ENCODE measurements at places on chromosomes 5 and 9.

- DNase-seq, result no peak
These were observed 80.6 kb downstream of the HINT1 start for GRCh38 chr5:131084436-131084835.

GRCh38 chr5:169301986-169302385 is 1.0 kb upstream of the SLIT3 start:
- DNase-seq, result no peak

DNA sequence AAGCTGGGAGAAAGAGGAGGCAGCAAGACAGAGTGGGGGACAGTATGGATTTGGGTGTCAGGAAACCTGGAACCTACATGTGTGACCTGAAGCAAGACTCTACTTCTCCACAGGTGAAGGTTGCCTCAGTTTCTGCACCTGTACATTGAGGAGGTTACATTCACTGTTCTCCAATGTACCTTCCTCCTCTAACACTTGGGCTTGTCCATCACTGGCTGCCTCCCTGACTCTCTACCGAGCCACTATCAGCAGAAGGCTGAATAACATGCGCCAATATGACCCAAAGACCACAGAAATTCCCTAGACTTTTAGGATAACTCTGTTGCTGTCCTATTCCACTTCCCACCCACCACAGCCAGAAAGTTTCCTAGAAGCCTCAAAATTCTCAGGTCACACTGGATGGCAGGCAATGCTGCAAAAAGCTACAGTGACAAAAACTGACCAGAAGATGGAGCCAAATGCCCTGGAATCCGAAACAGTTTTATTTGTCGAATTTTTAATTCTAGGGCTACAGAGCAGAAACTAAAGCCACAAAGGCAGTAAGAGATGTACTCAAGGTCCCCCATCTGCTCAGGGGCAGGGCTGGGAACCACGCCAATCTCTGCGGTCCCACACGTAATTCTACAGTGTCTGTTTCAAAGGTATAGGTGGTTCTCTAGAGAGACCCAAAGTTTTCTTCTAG is 64.4 kb downstream of the FAM114A2 start:
- DNase-seq, result no peak

DNA sequence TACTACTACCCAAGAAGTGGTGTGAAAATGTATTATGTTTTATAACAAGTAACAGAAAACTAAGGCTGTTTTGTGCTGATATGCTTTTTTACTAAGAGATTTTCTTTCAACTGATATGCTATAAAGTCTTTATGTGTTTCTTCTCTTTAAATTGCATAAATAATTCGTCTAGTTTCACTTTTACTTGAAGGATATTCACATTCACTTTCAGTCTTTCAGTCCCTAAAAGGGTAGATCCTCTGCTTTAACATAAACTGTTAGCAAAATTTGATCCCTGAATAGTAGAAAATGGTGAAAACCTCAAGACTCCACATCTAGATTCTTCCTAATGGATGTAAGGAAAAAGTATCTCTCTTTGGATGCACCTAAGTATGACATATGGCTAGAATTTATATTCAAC is 69.0 kb upstream of the FST start:
- DNase-seq, result no peak

GRCh38 chr9:85536514-85536913 is 205.2 kb downstream of the AGTPBP1 start:
- DNase-seq, result no peak

- DNase-seq, result no peak
These were observed 61.9 kb upstream of the ORM1 start for GRCh38 chr9:114261026-114261425.

- DNase-seq, result no peak
These were observed 3.8 kb upstream of the FBXW11 start for GRCh38 chr5:172010278-172010677.

DNA sequence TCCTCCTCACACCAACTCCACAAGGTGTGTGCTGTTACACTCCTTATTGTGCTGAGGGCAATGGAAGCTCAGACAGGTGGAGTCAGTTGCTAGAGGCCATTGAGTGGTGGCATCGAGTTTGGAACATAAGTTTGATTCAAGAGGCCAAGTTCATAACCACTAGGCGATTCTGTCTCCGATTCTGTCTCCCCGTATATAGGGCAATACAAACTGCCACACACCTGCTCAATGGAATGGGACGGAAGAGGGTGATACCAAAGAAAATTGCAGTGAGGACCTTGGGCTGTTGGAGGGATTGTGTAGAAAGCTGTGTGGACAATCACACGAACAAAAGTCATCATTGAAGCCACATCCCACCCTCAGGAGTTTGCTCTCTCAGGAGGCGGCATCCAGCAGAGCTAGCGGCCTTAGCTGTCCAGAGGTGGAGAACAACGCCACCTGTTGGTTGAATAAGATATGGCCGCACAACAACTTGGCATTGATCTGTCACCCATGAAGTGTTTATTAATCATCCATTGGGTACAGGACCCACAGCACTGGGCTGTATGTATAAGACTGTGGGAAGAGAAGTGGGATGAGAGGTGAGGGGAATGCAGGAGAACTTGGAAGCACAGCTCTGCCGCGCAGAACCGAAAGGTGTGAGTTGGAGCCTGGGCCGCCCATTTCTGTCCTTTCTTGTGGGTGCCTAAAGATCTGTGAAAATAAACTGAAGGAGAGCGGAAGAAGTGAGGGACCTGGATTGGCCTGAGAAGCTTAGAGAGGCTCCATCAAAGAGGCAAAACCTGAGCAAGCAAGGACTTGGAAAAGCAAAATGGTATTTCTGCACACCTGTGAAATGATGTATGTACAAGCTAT is 16.1 kb upstream of the NEUROG1 start:
- DNase-seq, result no peak

DNA sequence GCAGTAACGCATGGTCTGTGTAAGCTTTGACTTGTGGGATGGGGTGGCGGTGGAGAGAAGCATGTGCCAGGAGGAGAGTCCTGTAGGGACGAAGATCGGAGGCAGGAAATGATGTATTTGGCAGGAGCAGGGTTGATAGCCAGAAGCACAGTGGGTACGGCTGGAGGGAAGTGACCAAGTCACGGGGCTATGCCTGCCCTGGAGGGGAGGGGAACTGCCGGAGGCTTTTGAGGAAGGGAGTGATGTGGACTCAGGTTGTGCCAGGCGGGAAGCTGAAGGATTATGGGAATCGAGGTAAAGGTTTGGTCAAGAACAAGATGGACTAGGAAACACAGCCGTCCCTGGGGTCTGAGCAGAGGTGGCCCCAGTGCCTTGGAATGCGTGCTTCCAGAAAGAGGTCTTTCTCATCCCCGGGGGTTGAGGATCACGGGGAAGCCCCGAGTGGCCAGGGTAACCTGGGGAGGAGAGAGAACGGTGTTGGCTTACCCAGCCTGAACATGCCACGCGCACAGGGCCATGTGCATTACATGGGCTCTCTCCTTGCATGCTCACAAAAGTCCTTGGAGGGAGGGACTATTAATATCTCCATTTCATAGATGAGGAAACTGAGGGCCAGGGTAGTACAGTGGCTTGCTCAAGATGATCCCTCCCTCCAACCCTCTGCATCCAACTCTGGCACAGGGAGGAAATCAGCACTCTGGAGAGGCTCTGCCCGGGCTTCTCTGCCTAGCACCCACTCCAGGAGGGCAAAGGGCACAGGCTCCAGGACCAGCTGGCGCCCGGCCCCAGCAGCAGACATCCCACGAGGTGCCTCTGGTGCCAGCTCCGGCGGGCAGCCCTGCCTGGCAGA is 253.8 kb downstream of the PBX3 start:
- DNase-seq, result no peak

- DNase-seq, result no peak
These were observed 1.9 kb downstream of the DIPK1B start for GRCh38 chr9:136714096-136714892.

DNA sequence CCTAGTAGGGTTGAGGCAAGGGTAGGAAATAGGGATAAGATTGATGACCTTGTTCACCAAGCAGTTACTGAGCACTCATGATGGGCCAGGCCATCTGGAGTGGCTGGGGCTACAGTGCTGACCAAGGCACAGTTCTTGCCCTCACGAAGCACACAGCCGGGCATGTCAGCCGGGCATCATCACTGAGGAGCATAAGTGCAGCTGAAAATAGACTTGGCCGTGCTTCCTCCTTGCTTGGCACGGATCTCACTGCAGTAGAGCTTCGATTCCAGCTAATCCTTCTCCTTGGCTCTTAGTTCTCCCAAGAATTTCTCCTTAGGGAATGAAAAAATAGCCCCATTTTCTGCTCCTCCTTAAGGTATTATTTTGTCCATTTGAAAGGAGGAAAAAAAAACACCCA is 116.6 kb downstream of the NMUR2 start:
- no peak for DNase-seq

- no peak for DNase-seq
These were observed 99.7 kb upstream of the MAN2A1 start for GRCh38 chr5:109589986-109590385.

GRCh38 chr5:108772626-108773025 is 24.9 kb downstream of the FER start:
- DNase-seq, result no peak
